Caki2 (cell line): ENCODE measurements at places on chromosomes 6 and 20.

GRCh38 chr6:133918208-133918930 is 29.5 kb downstream of the TCF21 start:
- DNase-seq: no peak

- no peak for DNase-seq
Measured at GRCh38 chr6:96465321-96465903, 56.2 kb upstream of the UFL1 start.

- DNase-seq: no peak
Measured at GRCh38 chr20:35757098-35757705, 14.6 kb upstream of the PHF20 start.

GRCh38 chr6:70219943-70220613 is 82.8 kb downstream of the COL9A1 start:
- peak; percentile 12 for DNase-seq

GRCh38 chr20:29740951-29741593 is 1516.4 kb upstream of the DEFB115 start:
- no peak for DNase-seq

GRCh38 chr6:33824461-33825154 is 20.8 kb upstream of the MLN start:
- DNase-seq: no peak

- DNase-seq: no peak
Measured at GRCh38 chr20:49303065-49303552, 25.3 kb upstream of the ZNFX1 start.
